ENCODE measurements at places on chromosomes 5 and 9.

- DNase-seq = no peak
These were observed 20.4 kb upstream of the NTNG2 start for GRCh38 chr9:132141344-132141947.

DNA sequence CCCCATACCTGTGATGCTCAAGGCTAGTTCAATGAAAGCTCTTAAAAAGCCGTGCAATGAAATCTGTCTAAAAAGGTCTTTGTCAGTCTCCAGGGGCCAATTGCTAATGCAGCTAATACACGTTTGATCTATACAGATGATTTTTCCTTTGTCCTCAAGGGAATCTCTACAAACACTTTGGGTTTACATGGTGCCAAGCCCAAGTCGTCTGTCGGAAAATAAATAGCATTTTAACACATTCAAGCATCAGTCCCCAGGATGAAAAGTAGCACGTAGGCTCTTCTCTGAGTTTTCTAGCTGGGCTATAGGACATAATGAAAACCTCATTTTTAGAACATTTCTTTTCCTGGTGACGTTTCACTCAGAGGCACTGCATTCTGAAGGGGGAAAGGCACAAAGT is 477.4 kb upstream of the WWC1 start:
- DNase-seq = no peak

DNA sequence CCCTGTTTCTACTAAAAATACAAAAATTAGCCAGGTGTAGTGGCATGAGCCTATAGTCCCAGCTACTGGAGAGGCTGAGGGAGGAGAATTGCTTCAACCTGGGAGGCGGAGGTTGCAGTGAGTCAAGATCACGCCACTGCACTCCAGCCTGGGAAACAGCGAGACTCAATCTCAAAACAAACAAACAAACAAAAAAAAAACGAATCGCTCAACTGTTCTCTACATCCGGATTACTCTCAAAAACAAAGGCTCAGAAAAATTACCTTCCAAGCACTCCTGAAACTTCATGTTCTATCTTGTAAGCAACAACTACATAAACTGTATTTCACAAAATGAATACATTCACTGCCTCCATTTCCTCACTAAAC is 14.0 kb downstream of the UBAP2 start:
- DNase-seq = no peak

DNA sequence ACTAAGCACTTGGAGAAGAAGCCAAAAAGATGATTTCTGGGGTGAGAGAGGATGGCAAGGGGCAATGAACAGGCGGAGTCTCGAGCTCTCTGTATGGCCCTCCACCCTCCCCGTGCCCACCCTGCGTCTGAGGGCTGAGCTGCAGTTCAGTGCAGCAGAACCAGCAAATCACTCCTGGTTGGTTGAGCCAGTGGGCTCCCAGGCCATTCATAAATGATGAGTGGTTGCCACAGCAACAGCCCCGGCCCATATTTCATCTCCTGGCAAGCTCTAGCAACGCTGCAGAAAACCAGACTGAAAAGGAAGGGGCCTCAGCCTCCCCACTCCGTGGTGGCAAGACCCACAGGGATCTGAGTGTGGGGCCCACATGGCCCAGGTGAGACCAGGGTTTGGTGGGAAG is 93.8 kb upstream of the PPP1R26 start:
- no peak for DNase-seq

- no peak for DNase-seq
These were observed 107.5 kb downstream of the ACER2 start for GRCh38 chr9:19516348-19516747.

GRCh38 chr5:32100230-32100629 is 73.9 kb downstream of the GOLPH3 start:
- no peak for DNase-seq

GRCh38 chr9:105678163-105678562 is 15.9 kb downstream of the TAL2 start:
- DNase-seq = no peak

- no peak for DNase-seq
These were observed 58.0 kb downstream of the FXN start for GRCh38 chr9:69093471-69094103.

- no peak for DNase-seq
These were observed 80.8 kb downstream of the MAPKAP1 start for GRCh38 chr9:125626187-125626586.

- DNase-seq = peak; percentile 50
These were observed 51.8 kb downstream of the NSUN2 start for GRCh38 chr5:6581090-6581489.

- no peak for DNase-seq
These were observed 13.5 kb upstream of the KIF27 start for GRCh38 chr9:83934569-83935275.

DNA sequence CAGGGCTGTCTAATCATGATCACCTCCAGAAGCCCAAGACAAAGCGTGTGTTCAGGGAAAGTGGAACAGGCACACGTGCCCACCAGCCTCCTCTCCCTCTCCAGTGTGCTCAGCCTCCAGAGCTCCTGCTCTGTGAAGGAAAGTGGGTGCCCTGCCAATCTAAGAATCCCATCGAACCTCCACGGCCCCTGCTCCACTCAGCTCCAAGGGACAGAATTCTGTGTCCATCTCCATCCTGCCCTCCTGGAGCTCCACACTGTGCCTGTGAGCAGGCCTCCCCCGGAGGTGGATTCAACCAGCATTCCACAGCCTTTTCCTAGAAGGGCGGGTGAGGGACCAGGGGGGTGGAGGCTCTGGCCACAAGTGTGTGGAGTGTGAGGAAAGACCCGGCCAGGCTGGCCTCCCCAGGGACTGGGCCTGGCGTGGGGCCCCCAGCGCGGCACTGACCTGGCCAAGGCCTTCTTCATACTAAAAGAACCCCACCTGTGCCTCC is 6.0 kb downstream of the EEIG1 start:
- no peak for DNase-seq

DNA sequence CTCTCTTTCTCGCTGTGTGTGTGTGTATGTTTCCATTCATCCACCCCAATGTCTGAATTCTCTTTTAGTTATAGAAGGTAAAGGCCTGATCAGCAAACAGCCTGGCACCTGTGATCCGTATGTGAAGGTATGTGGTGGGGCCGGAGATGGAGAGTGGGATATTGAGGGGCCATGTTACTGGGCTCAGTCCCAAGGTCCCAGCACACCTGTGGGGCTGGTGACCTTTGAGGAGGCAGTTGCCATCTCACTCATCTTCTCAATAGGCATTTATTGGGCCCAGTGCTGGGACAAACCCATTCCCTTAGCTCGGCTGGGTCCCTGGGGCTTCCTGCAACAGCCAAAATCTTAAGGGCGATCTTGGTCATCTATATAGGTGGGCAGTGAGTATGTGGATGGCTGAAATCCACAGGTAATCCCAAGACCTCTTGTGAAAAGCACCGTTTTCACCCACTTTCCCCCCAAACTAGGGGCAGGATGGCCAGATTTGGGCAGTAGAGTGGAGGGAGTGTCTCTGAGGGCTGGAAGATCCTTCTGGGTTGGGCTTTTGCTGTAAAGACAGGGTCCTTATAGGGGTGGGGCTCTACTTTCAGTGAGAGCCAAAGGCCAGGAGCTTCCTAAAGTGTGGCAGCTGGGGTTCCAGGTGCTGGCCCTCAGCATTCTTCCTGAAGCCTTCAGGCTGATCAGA is 19.6 kb downstream of the RGS3 start:
- no peak for DNase-seq

- no peak for DNase-seq
These were observed 128.7 kb downstream of the CEP120 start for GRCh38 chr5:123294544-123294943.

GRCh38 chr5:132915681-132916080 is 42.2 kb downstream of the LEAP2 start:
- no peak for DNase-seq

GRCh38 chr5:38940230-38940858 is 94.5 kb downstream of the OSMR start:
- no peak for DNase-seq

DNA sequence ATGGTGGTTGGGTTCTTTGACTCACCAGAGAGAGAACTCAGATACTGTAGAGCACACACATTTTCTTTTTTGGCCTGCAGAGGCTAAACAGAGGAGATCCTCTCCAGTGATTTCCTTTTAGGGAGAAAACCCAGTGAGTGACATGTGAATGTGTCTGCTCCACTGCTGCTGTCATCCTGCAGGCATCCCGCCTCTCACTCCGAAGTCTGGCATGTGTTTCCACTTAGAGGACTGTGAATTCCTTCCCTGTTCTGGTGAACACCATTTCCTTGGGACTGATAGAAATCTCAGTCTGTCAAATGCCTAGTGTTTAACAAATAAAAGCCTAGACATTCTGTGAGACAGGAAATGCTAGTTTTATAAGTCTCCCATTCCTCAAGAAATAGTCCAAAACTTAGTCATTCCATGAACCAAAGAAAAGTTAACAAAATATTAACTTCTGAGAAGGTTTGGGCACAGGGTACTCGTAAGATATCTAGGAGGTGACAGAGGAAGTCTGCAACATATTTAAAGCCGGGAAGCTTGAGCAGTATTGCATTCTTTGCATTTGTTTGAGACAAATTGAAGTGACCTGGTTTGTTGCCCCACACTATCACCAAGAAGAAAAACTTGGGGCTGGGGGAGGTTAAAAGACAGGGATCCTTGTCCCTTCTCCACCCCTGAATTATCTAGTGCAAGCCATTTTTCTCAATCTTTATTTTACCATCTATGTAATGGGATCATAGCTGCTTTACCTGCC is 74.9 kb upstream of the NIPAL4 start:
- DNase-seq = no peak

- no peak for DNase-seq
These were observed 3.7 kb downstream of the CLTA start for GRCh38 chr9:36194326-36195000.

GRCh38 chr5:135826221-135826525 is 8.3 kb upstream of the SLC25A48 start:
- DNase-seq = no peak

DNA sequence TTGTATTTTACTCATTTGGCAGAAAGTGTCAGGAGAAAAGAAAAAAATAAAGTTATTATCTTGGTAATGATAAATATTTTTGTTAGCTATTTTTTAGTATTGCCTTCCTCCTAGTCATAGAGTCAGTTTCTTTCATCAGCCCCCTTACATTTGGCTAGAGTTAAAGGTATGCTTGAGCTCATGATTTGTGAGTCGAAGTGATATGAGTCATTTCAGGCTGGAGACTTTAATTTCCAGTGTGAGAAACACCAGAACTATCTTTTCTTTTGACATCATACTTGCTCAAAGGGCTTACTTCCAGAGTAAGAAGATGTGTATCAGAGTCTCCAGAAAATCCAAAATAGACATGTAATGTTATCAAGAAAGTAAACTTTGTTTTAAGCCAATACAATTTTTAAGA is 746.7 kb upstream of the TYRP1 start:
- no peak for DNase-seq

GRCh38 chr9:107175041-107175440 is 108.0 kb upstream of the RAD23B start:
- no peak for DNase-seq

- no peak for DNase-seq
These were observed 2.2 kb downstream of the NSMF start for GRCh38 chr9:137456864-137457405.

GRCh38 chr9:85213650-85214607 is 527.8 kb downstream of the AGTPBP1 start:
- DNase-seq = no peak

All from NCI-H446 (cell line).